ENCODE measurements at places on chromosomes 2 and 18.

DNA sequence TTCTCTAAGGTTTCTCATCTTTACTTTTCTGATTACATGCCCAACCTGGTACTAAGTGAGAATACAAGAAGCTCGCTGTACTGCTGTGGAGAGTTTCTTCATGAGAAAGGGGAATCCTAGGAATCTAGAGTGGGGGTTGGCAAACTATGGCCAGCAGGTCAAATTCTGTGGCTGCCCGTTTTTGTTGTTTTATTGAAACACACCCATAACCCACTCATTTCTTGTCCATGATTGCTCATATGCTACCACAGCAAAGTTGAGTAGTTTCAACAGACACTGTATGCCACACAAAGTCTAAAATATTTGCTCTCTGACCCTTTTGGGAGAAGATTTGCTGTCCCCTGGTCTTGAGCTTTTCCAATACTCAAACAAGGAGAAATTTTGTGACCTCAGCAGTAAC, 58.8 kb downstream of the C2orf74 start:
- no peak for DNase-seq

- peak; percentile 76 for DNase-seq
These were observed 313.3 kb downstream of the AGAP1 start for GRCh38 chr2:235806986-235807750.

DNA sequence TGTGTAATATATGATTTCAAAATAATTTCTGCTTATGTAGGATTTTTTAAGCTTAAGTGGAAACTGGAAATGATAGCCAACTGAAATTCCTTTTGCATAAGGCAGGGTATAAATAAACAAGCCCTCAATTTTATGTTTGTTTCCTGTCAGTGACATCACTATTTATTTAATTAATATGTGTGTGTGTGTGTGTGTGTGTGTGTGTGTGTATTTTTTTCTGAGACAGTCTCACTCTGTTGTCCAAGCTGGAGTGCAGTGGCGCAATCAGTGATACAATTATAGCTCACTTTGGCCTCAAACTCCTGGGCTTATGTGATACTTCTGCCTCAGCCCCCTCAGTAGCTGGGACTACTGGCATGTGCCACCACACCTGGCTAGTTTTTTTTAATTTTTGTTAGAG, 29.3 kb upstream of the CYP20A1 start:
- DNase-seq = no peak

GRCh38 chr2:176490061-176490861, 221.0 kb downstream of the MTX2 start:
- peak; percentile 59 for DNase-seq

- DNase-seq = no peak
These were observed 341.6 kb upstream of the VWC2L start for GRCh38 chr2:214069254-214069653.

DNA sequence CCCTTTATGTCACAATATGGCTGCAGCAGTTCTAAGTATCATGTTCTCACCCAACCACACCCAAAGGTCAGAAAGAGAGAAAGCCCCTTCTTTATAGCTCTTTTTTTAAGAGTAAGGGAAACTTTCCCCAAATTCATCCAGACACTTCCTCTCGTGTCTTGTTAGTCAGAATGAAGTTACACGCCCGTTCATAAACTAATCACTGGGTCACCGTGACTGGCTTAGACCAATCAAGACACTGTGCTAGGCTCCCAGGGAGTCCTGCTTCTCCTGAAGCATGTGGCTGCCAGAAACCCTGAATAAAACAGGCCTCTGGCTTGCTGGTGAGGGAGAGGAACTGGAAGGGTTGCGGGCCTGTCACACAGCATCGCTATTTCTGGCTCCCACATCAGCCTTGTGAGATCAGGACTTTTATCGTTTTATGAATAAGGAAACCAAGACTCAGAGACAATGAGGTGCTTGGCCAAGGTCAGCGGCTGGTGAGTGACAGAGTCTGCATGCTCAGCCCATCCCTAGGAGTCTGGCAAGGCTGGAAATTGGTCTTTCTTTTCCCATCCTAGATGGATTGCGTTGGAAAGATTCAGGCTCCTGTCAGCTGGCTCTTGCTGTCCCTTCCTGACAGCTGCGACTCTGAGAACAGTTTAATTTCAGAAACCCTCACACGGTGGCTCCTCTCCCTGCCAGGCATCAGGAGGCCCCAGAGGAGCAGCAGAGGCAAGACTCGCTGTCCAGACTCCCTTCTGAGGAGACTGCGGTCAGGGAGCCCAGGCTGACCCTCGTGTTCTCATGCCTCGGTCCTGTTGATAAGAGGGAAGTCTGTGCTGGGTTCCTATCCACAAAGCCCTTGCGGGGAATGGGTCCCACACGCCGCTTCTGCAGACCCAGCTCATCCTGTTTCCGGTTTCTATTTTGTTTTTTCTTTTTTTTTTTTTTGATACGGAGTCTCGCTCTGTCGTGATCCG, 104.5 kb upstream of the TAF1B start:
- DNase-seq = no peak

- DNase-seq = no peak
These were observed 594.0 kb downstream of the ERBB4 start for GRCh38 chr2:211944572-211944971.

DNA sequence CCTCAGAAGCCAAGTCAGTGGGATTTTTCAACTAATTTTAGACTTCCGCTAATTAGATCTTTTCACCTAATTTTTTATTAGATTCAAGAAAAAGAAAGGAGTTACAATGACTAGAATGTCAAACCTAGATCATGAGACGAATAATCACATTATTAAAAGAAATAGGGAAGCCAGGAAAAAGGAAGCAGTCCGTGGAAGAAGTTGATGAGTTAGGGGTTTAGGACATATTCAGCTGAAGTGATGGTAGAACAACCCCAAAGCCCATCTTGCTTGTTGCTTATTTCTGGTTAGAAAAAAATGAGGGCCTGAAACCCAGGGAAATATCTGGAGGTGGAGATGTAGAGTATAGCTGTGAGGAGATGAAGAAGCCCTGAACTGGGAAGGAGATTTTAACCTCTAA, 8.0 kb downstream of the KLF7 start:
- no peak for DNase-seq

- no peak for DNase-seq
These were observed 75.7 kb upstream of the OTOS start for GRCh38 chr2:240216167-240216566.

DNA sequence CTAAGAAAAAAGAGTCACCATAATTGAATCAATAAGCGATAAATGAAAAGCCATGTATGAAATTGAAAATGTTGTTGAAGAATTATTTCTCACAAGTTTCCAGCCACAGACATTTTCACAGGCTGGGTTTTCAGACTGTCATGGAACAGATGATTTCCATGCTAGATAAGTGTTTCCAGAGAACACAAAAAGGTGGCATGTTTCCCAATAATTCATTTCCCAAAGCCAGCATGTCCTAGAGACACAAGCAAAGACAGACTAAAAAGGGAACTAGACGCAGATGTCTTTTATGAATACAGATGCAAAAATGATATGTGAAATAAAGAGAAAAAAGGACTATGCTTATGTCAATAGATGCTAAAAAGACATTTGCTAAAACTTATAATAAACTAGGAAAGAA, 255.1 kb downstream of the EIPR1 start:
- no peak for DNase-seq

- DNase-seq = no peak
These were observed 223.5 kb downstream of the HDAC4 start for GRCh38 chr2:239177325-239177724.

GRCh38 chr2:168136392-168136977, 110.9 kb downstream of the STK39 start:
- peak; percentile 21 for DNase-seq

GRCh38 chr18:35158728-35159450, 81.9 kb upstream of the ZNF397 start:
- no peak for DNase-seq

DNA sequence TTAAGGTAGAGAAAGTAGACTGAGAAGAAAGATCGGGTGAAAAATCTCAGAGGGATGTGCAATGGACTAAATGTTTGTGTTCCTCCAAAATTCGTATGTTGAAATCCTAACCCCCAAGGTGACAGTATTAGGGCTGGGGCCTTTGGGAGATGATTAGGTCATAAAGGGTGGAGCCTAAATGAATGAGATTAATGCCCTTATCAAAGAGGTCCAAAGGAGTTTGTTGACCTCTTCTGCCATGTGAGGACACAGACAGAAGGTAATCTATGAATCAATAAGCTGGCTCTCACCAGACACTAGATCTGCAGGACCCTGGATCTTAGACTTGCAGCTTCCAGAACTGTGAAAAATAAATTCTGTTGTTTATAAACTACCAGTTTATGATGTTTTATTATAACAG, 2.7 kb upstream of the NMI start:
- no peak for DNase-seq

GRCh38 chr2:149613704-149614103, 26.1 kb upstream of the MMADHC start:
- no peak for DNase-seq

DNA sequence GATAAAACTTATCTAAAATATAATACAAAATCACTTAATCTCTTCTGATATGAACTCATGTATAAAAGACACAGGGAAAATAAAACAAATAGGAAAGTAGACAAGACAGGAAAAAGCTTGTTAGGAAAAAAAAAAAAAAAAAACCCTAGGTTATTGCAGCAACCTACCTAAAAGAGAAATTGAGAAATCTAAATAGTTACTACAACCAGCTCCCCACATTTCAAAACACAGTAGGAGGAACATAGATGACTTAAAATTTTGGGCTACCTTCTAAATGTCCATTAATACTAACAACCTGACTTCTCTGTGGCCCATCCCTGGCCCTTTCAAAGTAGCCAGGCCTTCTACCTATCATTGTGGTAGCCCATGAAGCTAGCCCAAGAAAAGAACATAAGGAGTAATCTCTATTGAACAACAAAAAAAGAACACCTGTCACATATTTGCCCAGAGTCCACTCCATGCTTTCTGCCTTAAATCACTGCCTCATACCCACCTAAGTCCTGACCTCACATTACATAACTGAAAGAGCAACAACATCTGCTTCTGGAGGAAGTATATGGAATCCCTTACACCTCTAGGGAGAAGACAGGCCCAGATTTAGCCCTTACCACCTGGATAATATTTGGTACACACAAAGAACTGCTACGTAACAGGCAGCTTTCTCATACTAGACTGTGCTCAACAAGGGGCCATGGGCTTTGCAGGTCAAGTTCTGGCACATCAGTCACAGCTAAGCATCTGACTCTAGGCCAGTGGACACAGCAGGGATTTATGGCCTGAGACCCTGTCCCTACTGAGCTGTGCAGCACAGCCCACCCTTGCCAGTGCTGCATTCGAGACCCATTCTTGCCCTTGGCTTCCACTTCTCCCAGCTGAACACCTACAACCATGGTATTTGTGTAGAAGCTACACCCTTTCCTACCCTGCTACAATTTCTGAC, 8.5 kb downstream of the SUCLG1 start:
- no peak for DNase-seq

DNA sequence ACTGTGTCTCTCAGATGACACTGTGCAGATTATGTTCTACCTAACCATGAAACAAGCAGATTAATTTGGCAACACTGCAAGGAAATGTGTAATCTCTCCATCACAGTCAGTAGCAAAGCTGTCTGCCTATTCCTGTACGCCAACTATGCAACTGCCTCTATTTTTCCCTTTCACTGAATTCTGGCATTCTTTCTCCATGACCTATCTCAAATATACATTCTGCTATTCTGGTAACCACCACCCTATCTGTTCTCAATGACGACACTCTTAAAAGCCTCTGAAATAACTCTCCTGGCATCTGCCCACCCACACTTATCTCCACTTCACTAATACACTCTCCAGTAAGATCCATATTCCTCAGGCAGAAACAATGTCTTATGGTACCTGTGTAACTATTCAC, 78.7 kb downstream of the ABCA12 start:
- no peak for DNase-seq

GRCh38 chr2:12469141-12469561, 247.6 kb upstream of the TRIB2 start:
- no peak for DNase-seq

GRCh38 chr18:27276479-27276878, 91.4 kb upstream of the CHST9 start:
- no peak for DNase-seq

DNA sequence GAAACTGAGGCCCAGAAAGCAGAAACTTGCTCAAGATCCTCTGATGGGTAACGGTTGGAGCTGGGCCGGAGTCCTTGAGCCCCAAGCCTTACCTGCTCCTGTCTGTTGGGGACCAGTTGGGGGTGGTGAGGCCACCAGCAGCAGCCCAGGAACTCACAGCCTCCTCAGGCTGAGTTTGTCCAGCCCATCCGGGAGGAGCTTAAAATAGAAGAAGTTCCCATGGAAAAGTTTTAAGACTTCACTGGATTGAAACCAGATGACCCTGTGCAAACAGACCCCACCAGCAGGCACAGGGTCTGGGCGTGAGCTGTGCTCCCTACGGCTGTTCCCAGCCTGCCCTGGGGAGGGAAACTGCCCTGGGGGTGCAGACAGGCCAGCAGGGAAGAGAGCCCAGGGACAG, 40.6 kb upstream of the FOSL2 start:
- no peak for DNase-seq

GRCh38 chr18:67486534-67486933, 30.0 kb downstream of the DSEL start:
- DNase-seq = no peak

DNA sequence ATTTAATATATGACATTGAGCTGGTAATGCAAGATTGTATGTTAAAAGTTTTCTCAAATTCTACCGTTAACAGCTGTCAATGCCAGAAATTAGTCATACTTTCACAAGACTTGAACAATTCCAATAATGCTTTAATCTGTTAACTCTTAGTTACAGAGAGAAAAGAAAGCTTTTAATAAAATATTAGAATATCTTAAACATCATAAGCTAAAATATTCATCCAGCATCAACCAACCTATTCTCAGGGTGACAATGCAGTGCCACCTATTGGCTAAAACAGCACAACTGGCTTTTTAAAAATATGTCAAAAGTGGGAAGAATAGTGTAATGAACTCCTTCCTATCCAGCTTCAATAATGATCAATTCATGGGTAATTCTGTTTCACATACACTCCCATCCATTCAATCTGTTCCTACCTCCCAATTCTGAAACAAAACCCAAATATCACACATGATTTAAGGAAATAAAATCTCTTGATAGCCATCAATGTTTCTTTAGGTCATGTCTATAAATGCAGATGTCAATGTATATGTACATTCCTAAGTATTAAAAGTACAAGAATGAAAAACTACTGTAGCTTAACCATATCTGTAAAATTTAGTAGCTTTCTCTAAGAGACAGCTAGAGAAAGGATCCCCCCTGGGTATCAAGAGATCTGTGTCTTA, 79.8 kb upstream of the CCDC141 start:
- DNase-seq = peak; percentile 5

DNA sequence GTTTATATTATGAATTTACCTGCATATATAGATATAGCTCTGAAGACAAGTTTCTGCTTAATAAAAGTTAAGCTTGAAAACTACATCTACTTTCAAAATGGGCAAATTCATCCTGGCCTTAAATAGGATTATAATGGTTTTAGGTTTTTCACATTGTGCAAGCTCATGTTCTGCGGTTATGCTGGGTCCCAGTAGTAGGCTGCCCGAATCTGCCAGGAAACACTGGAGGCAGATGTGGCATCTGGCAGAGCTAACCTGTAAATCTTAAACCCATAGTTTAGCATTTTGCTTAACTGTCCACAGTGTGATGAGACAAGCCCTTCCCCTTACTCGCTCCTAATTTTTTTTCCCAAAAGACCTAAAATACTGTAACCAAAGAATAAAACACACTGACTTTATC, 234.2 kb downstream of the TCF4 start:
- no peak for DNase-seq

GRCh38 chr2:107633580-107634147, 193.0 kb upstream of the RGPD4 start:
- DNase-seq = no peak

All from neural progenitor cell (in vitro differentiated cells).